T-helper 17 cell (primary cell): ENCODE measurements at places on chromosomes 11 and 22.

- DNase-seq: no peak
Measured at GRCh38 chr11:127474766-127475165, 474.2 kb upstream of the KIRREL3 start.

DNA sequence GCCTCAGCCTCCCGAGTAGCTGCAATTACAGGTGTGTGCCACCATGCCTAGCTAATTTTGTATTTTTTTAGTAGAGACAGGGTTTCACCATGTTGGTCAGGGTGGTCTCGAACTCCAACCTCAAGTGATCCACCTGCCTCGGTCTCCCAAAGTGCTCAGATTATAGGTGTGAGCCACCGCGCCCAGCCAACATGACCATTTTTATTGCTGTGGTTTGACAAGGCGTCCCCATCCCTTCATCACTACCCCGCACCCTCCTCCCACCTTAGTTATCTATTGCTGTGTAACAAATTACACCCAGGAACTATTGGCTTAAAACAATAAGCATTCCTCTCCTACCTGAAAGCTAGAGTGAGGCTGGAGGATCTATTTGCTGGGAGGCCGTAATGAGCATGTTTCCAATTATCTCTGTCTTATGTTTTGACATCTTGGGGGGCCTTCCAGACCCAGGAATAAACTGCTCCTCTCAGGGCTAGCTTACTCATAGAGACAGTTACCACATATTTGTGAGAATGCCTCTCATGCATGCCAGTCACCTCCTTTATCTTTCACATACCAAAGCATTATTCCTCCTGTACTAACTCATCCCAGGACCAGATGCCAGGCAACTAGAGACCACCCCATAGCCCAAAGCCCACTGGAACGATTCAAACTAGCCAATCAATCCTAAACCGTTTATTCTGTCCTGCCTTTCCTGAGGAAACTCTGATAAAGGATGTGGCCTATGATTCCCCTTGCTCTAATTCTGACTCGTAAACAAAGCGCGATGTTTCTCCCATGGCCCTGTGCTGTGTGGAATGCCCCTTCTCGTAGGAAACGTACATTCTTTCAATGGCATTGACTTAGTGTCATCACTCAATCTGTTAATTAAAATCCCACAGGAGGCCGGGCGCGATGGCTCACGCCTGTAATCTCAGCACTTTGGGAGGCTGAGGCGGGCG, 19.4 kb downstream of the SNU13 start:
- DNase-seq: no peak

DNA sequence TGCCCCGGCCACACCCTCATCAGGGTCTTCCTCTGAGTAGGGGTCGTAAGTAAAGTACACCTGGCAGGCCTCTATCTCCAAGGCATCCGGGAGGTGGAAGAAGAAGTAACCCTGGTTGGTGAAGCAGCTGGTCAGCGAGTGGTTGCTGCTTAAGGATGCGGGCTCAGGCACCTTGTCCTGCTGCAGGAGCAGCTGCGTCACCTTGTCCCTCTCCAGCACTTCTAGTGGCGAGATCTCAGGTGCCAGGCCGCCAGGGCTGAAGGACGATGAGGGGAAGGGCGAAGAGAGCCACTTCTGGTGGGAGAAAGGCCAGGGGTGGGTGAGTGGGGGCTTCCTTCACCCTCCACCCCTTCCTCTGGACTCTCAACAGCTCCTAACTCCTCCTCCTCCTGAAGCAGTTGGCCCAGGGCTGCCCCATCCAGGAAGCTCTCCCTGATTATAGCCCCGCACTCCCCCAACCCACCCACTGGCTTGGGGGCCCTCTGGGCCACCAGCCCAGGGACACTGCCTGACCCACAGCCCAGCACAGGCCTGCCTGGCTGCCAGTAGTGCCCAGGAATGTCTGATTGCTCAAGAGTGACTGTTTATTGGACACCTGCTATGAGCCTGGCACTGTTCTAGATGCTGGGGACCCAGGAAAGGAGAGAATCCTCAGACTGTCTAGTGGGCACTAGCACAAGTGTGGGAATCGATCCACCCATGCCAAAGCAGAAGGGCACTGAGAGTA, 19.2 kb upstream of the TMPRSS6 start:
- DNase-seq: no peak

- DNase-seq: no peak
Measured at GRCh38 chr11:498297-499181, 8.5 kb downstream of the RNH1 start.

GRCh38 chr22:24178502-24179440, 2.5 kb upstream of the SUSD2 start:
- no peak for DNase-seq

DNA sequence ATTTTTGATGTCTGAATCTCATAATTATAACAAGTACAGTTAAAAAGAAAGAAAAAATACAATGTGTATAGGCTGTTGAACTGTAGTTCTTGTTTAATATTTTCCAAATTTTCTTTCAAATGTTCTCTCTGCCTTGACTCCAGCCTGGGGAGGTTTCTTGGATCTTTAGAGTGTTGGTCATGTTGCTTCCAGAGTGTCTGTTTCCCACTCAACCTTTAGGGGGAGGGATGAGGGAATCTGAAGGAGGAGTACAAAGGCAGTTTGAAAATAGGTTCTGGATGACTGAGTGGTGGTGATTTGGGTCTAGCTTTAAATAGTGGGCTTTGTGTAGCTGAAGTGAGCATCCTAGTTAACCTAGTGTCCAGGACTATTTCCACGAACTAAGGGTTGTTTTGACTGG, 2.0 kb downstream of the CTNND1 start:
- no peak for DNase-seq

DNA sequence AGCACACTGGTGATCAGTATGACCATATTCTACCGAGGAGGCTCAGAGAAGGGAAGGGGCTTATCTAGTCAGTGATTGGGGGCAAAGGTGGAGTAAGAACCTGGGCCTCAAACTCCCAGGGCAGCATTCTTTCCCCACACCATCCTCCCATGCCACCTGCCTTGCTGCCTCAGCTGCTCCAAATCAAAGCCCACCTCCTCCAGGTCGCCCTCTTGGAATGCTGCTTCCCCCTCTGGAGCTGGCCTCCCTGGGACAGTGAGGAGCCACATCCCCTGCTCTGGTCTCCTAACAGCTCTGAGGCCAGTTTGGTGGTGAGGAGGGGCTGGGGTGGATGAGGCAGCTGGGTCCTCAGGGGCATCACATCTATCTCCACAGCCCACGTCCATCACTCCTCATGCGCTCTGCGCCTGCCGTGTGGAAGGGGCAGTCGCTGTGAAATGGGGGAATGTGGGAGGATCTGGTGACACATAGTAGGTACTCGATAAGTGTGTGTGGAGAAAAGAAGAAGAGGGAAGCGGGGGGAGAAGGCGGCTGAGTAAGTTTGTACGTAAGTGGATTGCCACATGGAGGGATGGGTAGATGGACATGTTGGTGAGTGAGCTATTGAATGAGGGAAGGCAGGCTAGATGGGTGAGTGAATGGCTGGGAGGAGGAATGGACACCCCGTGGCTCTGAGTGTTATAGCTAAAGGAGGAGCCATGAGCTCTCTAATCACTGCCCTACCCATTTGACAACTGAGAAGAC, 16.1 kb upstream of the ARHGEF17 start:
- DNase-seq: no peak

GRCh38 chr11:128517451-128518230, 69.7 kb downstream of the ETS1 start:
- no peak for DNase-seq
